ENCODE measurements at places on chromosomes 7 and 10. TPM values are rescaled to one million over a fixed set of nuclear protein-coding genes. Genes with fewer than 3 reads are reported as not detected.

Gene EMX2
- under 0.01 TPM for total RNA-seq

Gene TSPAN33
- 0.19 TPM for total RNA-seq

Gene LRRTM3
- under 0.01 TPM for total RNA-seq

Gene CALML3
- total RNA-seq: not detected

Gene LRRC17
- total RNA-seq: 147 TPM

Gene FGL2
- total RNA-seq: 3.1 TPM

Gene GNAT3
- 0.28 TPM for total RNA-seq

Gene MYO3A
- not detected for total RNA-seq

Gene CLEC2L
- not detected for total RNA-seq

Gene BLNK
- total RNA-seq: not detected

Gene TUBAL3
- total RNA-seq: not detected

Gene INHBA
- 47.5 TPM for total RNA-seq

Gene CTAGE8
- 0.19 TPM for total RNA-seq

Data from regular cardiac myocyte (primary cell).